Non-pigmented ciliary epithelial cell (primary cell): ENCODE measurements at places on chromosomes 4 and X.

DNA sequence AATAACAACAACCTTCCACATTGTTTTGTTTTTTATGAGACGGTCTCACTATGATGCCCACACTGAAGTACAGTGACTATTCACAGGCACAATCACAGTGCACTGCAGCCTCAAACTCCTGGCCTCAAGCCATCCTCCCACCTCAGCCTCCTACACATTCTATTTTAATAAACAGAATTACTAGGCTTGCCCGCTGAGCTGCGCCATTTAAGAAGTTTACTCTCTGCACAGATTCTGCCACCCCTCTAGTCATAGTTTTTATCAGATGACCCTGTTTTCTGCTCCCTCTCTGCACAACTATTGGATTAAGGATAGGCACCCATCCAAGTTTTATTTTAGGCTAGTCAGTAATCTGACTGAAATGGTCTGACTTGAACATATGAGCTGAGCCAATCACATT lies 11.3 kb upstream of the COX18 start:
- DNase-seq: no peak

DNA sequence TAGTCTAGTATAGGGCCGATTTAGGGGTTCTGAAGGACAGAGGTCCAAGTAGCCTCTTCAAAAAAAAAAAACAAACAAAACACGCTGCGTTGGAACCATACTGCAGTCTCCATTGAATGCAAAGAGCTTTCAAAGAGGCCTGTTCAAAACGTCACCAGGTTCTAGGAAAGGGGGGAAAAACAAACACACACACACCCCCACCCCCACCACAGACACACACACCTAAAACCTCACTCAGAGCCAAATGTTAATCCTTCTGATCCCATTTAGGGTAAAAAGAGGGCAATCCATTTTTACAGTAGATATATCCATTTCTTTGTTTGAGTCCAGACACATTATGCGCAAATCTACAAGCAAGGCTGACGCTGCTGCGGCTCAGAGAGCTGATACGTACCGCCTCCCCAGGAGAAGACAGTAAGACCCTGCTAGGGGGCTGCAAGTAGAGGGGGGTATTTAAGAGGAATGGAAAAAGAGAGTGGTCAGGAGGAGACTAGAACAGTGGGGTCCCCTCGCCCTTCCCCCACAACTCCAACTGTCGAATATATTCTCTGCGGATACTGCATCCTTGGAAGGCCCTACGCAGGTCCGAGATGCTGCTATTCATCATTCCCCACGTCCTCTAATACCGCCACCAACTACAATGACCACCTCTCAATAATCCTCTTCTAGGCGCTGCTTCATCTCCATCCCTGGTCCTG lies 1.3 kb downstream of the NKRF start:
- DNase-seq: no peak

DNA sequence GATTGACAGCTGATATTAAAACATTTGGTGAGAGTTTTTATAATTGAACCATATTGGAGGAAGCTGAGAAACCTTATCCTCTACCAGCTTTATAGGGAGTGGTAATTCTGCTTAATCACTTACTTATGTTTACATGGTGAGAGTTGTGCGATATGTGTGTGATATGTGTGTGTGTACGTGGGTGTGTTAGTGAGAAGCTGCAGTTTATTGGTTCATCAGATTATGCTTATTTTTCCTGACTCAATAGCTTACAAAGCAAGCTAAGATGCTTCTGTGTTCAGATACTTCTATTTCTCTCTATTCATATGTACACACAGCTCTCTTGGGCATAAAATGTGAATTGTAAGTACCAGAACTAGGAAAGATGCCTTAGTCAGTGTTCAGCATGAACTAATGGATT lies 343.7 kb downstream of the GRIA2 start:
- DNase-seq: no peak

DNA sequence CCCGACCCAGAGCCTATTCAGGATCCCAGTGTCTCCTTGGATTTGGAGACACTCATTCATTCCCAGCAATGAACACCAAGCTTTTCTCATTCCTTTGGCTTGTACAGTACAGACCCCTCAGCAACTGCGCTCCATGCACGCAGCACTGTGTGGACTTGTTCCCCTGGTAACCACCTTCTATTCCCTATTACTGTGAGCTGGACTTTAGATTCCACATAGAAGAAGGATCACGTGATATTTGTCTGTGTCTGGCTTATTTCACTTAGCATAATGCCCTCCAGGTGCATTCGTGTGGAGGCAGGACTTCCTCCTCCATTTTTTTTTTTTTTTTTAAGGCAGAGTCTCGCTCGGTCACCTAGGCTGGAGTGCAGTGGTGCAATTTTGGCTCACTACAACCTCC lies 106.4 kb downstream of the PHKA2 start:
- DNase-seq: no peak

DNA sequence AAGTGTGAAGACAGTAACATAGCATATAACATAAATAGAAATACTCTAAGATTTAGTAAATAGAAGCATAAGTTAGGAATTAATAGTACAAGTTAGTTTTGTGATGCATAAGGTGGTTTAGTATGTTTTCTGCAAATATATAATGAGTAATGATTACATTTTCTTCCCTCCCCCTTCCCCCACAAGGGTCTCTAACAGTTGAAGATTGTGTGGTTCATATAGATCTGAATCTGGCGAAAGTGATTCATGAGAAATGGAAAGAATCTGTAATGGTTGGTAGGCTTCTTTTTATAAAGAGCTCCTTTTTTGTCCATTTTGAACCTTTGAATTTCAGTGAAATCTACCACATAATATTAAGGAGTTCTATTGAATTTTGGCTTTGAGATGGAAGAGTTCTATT lies 66.3 kb downstream of the N4BP2 start:
- DNase-seq: no peak

DNA sequence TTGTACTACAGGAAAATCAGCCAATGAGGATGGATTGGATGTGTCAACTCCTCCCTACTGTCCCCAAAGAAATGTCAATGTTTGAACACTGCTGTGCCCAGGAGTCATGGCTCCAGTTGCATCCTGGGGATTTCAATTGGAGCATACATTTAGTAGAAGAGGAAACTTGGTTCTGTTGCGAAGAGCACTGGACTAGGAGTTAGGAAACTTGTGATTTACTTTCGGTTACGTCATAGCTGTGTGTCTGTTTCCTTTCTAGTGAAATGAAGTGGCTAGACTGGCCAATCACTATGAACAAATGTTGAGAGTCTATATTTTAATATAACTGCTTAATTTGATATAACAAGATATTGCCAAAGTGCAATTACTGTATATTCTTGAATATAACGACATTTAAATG lies 35.2 kb downstream of the ARL9 start:
- DNase-seq: no peak

DNA sequence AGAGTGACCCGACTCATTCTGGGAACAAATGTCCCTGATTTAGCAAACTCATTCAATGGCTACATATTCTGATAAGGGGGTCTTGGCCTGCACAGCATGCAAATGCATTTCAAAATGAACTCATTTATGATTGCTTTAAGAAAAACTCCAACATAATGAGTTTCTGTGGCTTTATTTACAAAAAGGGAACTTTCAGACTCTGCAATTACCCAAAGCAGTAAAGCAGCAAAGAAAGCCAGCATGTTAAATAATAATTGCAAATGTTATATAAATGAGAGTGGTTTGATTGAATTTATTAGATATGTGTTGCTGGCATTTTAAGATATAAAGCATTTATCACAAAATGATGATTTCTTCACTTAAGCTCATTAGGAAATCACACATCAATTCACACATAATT lies 295.7 kb downstream of the FBXW7 start:
- no peak for DNase-seq

DNA sequence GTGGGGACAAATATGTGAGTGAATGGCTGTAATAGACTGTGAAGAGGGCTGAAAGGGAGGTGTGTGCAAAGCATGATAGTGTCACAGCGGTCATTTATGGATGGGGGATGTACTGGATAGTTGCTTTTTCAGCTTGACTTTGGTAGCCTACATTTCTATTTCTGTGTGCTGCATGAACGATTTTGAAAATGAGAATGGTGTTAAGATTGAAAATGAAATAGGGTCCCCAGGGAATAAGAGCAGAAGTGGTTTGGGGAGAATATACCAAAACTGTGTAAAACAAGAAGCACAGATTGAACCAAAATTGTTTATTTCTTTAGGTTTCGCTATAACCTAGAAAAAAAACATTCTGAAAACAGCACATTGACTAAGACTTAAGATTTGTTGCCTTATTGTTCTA lies 58.8 kb upstream of the CLNK start:
- DNase-seq: no peak

GRCh38 chr4:40328383-40328782 lies 6.8 kb upstream of the CHRNA9 start:
- DNase-seq: no peak

DNA sequence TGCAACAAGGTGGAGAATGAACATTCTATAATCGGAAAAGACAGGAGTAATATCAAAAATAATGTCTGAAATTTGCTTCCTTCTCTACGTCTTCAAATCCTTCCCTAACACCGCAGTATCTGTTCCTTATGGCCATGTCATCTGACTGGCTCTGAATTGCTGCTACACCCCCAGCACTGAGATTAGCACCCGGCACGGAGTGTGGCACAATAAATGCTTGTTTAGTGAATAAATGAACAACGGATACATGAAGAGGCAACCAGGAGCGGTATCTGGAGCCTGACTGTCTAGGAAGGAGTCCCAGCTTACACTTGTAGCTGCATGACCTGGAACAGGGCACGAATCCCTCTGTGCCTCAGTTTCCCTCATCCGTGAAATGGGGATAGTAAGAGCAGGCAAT lies 164.3 kb downstream of the AFAP1 start:
- DNase-seq: no peak

- peak; percentile 23 for DNase-seq
Measured at GRCh38 chr4:180380733-180381132, 1862.5 kb upstream of the TENM3 start.

DNA sequence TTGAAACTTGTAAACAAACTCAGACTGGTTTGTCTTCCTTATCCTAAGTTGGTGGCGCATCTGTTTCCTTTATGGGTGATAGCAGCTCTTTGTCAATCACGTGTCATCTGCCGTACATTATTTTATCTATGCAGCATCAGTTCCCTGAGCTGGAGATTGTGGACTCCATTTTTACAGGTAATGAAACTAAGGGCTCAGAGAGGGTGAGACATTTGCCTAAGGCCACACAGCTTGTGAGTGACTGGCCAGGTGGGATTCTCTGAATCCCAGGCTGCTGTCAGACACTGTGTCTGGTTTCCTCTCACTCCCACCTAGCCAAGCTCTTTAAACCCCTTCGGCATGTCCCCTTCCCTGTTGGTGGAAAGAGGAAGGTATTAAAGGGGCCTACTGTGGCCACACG lies 41.7 kb upstream of the CLCN4 start:
- DNase-seq: no peak

DNA sequence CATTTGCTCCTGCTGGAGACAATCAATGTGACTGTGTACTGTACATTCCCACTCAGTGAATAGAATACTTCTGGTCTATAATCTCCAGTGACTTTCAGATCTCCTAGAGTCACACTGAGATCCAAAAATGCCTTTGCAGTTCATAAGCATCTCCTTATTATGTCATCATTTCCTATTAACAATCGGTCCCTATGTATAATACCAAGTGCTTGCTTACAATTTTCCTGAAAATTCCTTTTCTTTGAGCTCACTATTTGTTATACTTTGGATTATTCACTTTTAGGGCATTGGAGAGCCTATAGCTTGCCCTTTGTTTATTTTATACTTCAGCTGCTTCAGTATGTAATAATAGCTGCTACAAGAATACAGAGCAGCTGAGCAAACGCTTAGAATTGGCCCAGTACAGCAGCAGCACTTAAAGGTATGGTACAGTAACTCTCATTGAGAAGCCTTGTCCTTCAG lies 313.0 kb downstream of the DCTD start:
- peak; percentile 58 for DNase-seq

- no peak for DNase-seq
Measured at GRCh38 chr4:90876296-90876695, 749.1 kb downstream of the CCSER1 start.

- DNase-seq: no peak
Measured at GRCh38 chrX:123713841-123714240, 19.0 kb downstream of the THOC2 start.

DNA sequence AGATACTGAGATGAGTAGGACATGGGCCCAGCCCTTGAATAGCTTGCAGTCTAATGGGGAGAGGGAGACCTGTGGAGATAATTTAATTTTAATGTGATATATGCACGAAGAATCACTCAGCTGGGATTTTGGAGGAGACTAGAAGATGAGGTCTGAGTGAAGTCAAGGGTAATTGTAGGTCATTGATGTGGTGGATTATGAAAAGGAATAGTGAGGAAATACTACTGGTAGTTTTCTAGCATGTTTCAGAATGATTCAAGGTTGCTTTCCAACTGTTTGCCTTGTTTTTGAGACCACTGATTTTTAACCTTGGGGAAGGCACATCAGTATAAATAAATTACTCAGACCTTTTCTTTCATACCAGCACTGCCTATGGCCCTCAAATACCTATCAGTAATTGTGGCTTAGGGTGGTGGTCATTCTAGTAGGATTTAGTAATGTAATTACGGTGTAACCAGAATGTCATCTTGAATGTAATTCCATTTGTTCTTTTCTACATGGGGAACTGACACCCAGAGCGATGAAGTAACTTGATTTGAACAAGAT lies 25.6 kb downstream of the PTTG2 start:
- DNase-seq: no peak

DNA sequence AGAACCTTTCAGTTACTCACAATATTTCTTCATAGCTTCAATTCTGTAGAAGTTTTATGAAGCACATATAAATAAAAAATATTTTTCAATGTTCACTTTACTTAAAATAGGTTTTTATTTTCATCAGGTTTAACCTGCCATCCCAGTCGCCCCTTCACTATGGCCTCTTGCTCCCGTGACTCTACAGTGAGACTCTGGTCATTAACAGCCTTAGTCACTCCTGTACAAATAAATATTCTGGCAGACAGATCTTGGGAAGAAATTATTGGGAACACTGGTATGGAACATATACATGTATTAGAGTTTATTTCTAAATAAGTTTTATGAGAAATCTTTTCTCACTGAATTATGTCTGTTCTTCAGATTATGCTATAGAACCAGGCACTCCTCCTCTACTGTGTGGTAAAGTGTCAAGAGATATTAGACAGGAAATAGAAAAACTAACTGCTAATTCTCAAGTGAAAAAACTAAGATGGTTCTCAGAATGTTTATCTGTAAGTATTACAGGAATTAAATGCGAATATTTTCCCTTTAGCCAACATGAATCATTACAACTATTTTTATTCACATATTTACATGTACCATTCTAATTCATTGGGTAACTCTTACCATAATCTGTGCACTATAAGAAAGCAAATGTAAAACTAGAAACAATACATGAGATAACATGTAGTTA lies 45.6 kb downstream of the SPATA4 start:
- DNase-seq: no peak

- DNase-seq: no peak
Measured at GRCh38 chr4:184968784-184969201, 49.5 kb upstream of the HELT start.

- DNase-seq: no peak
Measured at GRCh38 chr4:3516836-3517730, 15.1 kb downstream of the LRPAP1 start.

- no peak for DNase-seq
Measured at GRCh38 chr4:55138367-55138766, 13.0 kb upstream of the KDR start.

GRCh38 chr4:48205107-48205506 lies 64.5 kb downstream of the TEC start:
- no peak for DNase-seq

- DNase-seq: no peak
Measured at GRCh38 chrX:940691-941090, 271.8 kb downstream of the CRLF2 start.
